T-helper 2 cell (primary cell): ENCODE measurements at places on chromosomes 16 and 17.

- DNase-seq = peak; percentile 86
Measured at GRCh38 chr17:78250891-78251772, 19.7 kb downstream of the TMEM235 start.

DNA sequence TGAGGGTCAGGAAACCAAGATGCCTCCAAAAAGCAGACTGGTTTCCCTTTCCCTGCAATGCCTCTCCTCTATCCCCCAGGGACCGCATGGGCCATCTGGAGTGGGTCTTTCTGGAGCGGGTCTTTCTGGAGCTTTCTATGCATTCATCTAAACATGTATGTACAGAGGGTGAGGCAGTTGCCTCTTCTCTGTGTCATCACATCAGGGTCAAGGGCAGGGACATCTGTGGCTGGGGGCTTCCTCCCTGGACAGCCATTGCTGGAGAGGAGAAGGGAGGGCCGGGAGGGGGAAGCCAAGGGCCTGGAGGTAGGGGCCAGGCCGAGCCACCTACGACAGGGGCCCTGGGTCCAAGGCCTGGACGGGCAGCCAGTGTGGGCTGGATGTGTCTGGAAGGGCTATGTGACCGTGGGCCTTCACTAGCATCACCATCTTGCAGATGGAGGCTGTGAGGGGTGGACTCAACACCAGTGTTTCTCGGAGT, 840 bp downstream of the ADCY7 start:
- DNase-seq = no peak

DNA sequence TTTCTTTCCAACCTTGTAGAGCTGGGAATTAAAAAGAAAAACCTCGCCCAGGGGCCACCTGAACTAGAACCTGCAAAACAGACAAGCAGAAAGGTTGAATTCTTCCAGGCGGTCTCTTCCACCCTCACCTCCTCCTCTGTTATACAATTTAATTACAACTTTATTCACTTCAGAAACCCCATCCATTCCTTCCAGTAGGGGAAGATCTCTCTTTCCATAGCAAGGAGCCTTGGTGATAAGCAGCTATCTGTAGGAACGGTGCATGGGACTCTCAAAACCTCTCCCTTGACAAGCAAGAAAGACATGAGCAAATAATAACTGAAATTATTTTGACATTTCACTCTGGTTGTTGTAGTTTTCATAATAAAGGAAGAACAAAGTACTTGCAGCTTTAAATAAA, 176.0 kb downstream of the RBFOX1 start:
- no peak for DNase-seq

- no peak for DNase-seq
Measured at GRCh38 chr17:82832411-82832810, 7.4 kb downstream of the ZNF750 start.

GRCh38 chr16:26087091-26087490, 395.3 kb downstream of the HS3ST4 start:
- no peak for DNase-seq

- no peak for DNase-seq
Measured at GRCh38 chr17:61833536-61834193, 29.7 kb downstream of the BRIP1 start.

- no peak for DNase-seq
Measured at GRCh38 chr17:9206741-9207332, 185.5 kb downstream of the NTN1 start.

DNA sequence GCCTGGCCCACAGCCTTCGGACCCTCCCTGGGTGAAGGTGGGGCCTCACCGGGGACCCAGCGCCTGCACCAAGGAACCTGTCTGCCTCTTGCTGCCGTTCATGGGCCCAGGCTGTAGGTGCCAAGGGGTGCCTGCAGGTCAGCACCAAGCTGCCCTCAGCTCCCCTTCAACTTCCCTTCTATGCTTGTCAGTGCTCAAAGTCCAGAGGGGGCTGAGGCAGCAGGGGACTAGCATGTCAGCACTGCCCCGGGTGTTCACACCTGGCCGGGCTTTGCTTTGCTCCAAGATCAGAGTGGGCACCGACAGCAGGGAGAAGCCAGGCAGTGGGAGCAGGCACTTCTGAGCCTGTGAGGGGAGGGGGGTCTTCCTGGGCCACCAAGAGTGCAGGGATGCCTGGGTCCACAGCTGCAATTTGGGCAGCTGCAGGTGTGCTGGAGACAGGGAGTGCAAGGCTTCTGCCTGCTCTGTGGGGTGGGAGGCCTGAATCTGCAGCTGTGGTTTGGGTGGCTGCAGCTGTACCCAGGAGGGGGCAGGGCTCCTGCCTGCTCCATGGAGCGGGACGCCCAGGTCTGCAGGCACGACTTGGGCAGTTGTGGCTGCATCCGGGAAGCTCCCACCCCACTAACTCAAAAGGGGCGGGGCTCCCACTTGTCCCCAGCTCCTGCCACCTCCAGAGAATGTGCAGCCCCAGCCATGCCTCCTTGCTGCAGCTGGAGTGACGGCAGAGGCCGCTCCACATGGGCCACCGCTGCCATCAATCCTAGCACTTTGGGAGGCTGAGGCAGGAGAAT, 27.6 kb upstream of the PRM1 start:
- no peak for DNase-seq

GRCh38 chr16:51996516-51996915, 550.4 kb downstream of the TOX3 start:
- DNase-seq = no peak

DNA sequence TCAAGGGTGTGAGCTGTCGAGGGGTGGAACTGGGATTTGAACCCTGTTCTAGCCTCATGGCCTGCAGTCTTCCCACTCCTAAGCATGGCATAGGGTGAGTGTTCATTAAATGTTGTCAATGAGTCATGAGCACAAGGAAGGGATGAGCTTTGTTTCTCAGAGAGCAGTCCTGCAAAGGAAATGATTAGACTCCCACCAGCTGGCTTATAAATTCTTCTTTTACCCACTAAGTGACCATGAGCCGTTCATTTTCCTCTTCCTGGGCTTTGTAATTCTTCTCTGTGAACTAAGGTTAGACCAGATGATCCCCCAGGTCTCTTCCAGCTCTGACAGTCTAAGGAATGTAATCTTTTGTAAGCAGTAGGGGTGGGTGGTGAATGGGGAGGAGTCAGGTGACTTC, 47.9 kb upstream of the HNF1B start:
- DNase-seq = no peak

- DNase-seq = no peak
Measured at GRCh38 chr17:4719684-4720221, 9.3 kb downstream of the ARRB2 start.

GRCh38 chr16:6852643-6853225, 479.9 kb upstream of the RBFOX1 start:
- DNase-seq = no peak

DNA sequence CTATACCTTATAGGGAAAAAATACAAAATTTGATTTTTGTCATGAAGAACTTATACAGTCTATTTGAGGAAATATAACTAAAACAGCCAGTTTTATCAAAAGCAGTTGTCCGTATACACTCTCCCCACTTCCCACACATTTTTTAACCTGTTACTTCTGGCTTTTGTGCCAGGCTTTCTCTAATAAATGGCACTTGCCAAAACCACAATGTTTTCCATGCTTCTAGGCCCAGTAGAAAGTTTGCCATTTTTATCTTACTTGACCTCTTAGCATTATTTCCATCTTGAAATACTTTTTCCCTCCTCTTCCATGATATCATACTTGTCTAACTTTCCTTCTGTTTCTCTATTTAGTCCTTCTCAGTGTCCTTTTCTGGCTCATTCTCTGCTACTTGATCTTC, 38.8 kb downstream of the EFCAB5 start:
- no peak for DNase-seq

DNA sequence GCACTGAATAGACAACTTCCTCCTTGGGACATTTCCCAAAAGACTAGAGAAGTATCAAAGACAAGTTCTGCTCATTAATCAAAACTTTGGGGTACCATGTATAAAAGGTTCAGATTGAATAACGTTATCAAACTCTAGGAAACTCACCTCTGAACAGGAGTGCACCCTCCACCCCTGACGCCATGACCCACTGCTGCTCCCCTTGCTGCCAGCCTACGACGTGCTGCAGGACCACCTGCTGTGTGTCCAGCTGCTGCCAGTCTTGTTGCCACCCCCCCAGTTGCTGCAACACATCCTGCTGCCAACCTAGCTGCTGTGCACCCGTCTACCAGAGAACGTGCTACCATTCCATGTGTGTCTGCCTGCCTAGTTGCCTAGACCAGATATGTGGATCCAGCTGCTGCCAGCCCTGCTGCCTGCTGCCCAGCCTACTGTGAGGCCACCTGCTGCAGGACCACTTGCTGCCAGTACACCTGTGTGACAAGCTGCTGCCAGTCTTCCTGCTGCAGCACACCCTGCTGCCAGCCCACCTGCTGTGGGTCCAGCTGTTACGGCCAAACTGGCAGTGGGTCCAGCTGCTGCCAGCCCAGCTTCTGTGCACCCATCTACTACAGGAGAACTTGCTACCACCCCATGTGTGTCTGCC, 13.8 kb upstream of the KRTAP9-2 start:
- no peak for DNase-seq

DNA sequence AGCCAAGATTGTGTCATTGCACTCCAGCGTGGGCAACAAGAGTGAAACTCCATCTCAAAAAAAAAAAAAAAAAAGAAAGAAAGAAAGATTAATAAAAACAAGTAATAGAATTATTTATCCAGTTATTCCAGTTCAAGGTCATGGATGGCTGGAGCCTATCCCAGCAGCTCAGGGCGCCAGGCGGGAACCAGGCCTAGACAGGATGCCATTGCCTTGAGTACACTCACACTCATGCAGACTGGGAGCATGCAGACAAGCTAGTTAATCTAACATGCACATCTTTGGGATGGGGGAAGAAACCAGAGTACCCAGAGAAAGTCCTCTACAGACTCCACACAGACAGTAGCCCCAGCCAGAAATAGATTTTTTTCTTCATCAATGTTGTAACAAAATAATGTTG, 17.9 kb downstream of the PDP2 start:
- no peak for DNase-seq

DNA sequence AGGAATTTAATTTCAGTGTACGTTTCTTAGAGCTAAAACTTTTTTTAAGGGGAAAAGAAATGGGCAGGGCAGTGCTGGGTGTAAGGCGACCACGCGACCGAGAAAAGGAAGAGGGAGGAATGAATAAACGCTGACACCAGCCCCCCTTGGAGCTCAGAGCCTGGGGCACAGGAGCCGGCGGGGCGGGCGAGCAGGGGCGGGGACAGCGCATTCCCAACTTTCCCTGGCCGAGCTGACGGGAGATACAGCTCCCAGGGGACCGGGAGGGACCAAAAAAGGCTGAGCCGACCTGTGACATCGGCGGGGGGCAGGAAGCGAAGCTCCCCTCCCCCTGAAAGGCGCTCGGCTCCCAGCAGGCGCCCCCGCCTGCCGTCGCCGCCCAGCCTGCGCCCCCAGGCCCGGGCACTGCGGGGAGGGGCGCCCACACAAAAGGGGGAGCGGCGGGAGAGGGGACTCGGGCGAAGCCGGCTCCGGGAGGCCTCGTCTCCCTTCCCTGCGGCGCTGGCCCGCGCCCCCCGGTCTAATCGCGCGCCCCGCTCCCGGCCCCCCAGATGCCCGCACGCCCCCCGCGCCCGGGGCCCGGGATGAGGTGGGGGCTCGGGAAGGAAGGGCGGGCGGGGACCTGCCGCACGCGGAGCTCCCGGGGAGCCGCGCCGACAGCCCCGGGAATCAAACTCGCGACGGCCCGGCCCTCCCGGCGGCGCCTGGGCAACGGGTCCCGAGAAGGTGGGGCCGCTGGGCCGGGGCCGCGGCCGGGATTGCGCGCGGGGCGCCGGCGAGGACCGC, 622 bp downstream of the CUEDC1 start:
- no peak for DNase-seq

DNA sequence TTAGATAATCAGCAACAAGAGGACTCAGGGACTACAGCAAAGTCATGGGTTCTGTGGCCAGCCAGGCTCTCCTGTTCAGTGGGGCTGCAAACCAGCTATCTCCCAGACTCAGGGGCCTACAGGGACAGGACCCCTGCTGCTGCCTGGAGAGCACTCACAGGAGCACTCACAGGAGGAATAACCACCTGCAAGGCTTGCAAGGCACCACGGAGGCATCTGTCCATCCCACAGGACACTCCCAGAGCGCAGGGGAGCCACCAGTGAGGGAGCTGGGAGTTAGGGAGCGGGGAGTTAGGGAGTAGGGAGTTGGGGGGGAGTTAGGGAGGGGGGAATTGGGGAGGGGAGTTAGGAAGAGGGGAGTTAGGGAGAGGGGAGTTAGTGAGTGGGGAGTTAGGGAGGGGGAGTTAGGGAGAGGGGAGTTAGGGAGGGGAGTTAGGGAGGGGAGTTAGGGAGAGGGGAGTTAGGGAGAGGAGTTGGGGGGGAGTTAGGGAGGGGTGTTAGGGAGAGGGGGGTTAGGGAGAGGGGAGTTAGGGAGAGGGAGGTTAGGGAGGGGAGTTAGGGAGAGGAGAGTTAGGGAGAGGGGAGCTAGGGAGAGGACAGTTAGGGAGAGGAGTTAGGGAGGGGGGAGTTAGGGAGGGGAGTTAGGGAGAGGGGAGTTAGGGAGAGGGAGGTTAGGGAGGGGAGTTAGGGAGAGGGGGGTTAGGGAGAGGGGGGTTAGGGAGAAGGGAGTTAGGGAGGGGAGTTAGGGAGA, 5.7 kb downstream of the CANT1 start:
- DNase-seq = no peak

GRCh38 chr16:303760-304505, 21.0 kb downstream of the PDIA2 start:
- DNase-seq = no peak

GRCh38 chr17:63542942-63543821, 7.1 kb upstream of the DCAF7 start:
- DNase-seq = no peak

GRCh38 chr16:31386157-31386984, 6.8 kb upstream of the ITGAD start:
- peak; percentile 47 for DNase-seq

DNA sequence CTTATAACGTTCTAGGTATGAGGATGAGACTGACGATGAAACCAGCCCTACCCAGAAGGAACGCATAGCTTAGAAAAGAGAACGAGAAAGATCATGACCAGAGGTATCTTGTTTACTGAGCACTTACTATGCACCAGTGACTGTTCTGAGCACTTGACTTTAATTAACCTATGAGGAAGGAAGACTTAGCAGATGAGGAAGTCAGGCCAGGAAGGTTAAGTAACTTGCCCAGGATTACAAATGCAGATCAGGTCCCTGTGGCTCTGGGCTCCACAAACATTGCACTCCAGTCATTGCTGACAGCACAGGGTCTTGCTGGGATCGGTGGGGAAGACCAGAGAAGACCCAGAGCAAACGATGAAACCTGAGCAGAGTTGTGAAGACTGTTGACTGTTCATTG, 7.1 kb downstream of the KRT13 start:
- DNase-seq = no peak

DNA sequence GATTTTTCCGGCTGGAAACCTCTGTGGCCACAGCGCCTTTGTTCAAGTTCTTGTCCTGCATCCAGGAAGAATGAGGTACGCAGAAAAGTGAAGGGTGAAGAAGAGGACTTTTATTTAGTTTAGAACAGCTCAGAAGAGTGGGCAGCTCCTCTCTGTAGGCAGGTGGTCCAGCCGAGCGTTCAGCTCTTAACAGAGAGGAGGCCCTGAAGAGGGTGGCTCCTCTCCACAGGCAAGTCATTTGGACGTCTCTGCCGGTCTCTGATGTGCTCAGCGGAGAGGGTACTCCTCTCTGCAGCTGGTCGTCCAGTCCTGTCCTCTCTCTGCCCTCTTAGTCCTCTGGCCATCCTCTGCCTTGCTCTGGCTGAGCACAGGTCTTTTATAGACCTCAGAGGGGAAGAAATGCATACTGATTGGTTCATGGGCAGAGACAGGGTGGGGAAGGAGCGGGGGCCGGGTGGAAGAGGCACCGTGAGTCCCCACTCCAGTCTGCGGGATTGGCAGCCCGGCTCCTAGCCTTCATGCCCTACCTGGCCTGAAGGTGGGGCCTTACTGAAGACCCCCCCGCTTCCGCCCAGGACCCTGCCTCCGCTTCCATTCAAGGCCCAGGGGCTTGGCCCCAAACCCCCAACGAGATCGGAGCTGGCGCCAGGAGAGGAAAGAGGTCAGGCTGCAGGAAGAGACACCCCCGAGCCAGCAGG, 70.0 kb upstream of the NKD1 start:
- no peak for DNase-seq
